ENCODE measurements at places on chromosomes 7 and 10.

GRCh38 chr7:20918156-20918555 lies 131.5 kb upstream of the SP8 start:
- DNase-seq, result no peak

GRCh38 chr7:134720091-134720935 lies 59.1 kb upstream of the CALD1 start:
- no peak for DNase-seq

- no peak for DNase-seq
Observed at GRCh38 chr10:96678725-96679124, 41.6 kb downstream of the PIK3AP1 start.

DNA sequence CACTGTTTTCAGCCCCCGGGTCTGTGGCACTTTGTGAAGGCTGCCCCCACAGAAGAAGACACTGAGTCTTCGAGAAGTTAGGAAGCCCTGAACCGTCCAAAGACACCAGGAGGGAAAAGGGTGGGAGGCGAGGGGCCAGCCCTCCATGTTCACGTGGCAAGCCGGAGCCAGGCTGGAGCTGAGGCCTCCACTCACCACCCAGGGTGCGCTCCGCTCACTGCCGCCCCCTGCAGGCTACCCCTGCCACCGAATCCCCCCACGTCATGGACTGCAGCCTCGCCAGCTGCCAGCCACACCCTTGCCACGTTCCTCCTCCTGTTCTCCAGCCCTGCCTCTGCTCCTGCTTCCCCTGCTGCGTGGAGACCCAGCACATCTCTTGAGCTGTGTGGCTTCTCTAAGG lies 59.0 kb upstream of the EN2 start:
- DNase-seq, result no peak

DNA sequence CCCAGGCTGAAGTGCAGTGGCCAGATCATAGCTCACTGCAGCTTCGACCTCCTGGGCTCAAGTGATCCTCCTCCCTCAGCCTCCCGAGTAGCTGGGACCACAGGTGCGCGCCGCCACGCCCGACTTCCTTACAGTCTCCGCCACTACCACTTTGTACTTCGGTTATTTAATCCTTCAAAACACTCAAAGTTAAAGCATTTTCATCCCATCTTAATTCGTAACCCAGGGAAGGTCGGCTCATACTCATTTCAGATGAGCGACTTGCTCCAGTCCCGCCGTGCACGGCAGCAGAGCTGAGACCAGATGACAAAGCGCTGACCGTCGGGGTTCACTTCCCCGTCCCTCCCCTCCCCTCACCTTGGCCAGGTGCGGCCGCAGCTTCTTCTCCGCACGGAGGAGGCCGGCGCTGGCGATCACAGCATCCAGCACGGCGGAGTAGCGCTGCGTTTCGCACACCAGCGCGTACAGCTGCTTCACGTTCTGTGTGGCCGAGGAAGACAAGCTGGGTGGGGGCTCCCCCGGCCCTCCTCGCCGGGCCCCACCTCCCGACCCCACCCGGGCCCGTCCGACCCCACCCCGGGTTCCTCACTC lies 457 bp downstream of the NSUN5 start:
- no peak for DNase-seq

DNA sequence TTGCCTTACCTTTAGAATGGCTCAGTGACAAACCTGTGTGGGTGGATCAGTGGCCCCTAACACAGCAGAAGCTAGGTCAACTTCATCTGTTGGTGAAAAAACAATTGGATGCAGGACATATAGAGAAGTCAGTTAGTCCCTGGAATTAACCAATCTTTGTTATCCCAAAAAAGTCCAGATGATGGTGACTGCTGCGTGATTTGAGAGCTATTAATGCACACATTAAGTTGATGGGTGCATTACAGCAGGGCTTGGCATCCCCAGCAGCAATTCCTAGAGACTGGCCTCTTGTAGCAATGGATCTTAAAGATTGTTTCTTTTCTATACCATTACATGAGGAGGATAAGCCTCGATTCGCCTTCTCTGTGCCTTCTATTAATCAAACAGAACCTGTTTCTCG lies 33.3 kb downstream of the OR13A1 start:
- no peak for DNase-seq

- no peak for DNase-seq
Observed at GRCh38 chr7:158791107-158791506, 38.2 kb downstream of the ESYT2 start.

DNA sequence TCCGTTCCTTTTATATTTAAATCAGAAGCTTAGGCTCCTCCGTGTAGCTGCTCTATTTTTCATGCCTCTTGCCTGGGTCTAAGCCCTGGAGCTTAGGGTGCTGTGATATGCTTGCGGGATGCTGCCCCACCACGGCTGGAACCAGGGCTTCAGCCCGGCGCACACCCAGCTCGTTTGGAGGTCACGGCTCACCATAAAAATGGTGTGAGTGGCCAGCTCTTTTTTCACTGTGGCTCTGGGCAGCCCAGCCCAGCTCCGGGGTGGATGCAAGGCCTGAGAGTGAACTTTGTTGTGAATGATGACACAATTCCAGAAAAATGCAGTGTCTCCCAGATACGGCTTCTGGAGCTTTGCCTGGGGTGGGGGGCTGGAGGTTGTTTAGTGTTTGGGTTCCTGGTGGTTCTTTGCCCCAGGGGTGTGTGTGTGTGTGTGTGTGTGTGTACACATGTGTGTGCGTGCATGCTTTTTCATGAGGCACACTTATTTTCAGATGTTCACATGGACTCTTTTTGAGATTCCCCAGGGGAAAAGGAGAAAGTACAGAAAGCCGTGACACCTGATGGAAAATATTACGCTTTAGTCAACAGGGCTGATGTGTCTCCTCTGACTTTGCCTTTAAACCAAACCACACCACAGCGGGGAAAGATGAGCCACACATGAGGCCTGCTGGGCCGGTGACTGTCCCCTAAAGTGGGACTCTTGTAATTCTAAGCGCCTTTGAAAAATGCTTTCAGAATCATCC lies 46.2 kb downstream of the GRK5 start:
- DNase-seq, result peak; percentile 30

DNA sequence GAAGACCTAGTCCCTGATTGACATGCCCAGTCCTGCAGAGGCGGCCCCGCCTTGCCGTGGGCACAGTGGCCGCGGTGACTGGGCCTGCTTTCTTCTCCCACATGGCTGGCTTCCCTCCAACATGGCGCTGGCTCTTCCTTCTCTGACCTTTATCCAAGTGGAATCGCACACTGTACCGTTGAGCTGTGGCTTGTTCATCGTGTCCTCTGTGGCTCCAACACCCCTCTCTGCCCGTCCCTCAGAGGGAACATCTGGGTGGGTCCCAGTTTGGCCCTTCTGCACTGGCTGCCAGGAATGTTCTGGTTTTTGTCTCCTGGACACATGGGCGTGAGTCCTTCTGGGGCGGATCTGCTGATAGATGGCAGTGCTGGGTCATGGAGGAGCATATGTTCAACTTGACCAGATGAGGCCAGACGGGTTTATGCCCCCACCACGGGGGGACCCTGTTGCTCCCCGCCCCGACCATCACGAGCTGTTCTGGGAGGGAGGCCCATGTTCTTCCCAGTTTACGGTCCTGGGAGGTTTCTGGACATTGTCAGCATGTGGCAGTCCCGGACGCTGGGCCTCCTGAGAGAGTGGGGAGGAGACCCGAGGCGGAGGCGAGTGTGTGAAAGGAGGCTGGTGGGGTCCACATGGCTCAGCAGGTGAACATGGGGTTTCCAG lies 63.5 kb downstream of the LHPP start:
- no peak for DNase-seq

DNA sequence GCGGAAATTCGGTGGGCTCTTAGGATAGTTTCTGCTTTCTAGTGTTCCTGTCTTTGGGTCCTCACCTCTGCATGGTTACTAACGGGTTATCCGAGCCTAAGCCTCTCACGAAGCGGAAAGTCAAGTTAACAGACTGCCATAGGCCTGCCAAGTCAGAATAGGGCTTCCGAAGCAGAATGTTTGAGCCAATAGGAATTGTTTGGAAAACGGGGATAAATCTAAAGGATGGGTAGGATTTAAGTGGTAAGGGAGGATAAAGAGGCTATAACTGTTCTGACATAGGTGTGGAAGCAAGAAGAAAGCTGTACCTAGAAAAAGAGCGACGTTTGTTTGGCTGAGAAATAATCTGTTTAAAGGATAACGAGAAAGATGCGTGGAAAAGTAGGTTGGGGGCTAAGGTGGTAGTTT lies 851 bp downstream of the TMEM254 start:
- DNase-seq, result no peak

GRCh38 chr7:142642316-142642715 lies 107.0 kb upstream of the PRSS1 start:
- no peak for DNase-seq

GRCh38 chr10:23686722-23687121 lies 247.8 kb downstream of the OTUD1 start:
- no peak for DNase-seq

DNA sequence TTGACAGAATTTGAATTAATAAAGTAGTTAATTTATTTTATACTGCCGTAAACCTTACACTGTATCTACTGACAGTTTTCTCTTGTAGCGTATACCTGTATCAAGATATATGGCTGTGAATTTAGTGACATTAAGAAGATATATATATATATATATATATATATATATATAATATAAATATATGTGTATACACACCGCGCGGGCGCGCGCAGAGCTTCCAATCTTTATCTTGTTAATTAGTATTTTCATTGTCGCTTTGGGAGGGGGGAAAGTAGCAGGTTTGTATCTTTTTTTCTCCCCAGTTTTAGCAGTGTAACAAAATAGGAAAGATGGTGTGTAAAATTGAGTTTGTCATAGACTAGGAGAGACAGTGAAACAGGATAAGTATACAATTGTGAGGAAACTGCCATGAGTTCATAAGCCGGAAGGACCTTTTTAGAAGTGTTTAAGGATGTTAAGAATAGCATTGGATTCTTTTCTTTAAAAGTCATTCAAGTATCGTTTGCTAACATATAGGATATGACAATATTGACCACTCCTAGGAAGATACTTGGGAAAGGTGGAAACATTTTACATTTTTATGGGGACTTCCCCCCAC lies 2.0 kb downstream of the PLEKHA1 start:
- no peak for DNase-seq

DNA sequence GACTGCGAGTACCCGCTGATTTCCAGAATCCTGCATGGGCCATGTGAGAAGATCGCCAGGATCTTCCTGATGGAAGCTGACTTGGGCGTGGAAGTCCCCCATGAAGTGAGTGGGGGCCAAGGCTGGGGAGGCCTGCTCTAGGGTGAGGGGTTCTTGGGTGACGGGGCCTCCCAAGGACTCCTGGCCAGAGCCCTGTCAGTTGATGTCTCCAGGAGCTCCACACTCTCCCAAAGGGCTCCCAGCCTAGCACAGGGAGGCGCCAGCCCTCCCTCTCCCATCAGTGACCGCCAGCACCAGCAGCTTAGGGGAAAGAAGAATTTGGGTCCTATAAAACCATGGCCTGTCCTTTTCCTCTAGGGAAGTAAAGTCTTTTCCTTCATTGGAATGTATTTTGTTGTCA lies 9.8 kb upstream of the ZNF22 start:
- no peak for DNase-seq

DNA sequence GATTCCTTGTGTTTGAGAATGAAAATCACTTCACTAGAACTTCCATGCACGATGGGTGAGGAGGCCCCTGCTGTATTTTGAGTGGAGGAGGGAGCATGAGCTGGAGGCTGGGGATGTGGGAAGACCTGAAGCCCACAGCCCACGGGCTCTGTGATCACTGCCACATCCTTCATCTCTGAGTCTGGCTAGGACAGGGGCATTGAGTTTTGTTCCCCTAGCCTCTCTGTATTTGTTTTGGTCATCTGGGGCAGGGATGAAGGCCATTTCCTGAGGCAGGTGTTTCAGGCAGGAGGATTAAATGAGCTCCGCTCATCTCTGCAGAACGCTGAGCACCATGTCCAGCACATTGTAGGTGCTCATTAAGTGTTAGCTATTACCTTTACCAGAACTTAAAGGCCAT lies 293.6 kb downstream of the GLRX3 start:
- no peak for DNase-seq

GRCh38 chr7:150990416-150991186 lies at the start of gene NOS3:
Gene NOS3 (plus strand): TSS chr7:150991017. CDS start chr7:150993804, 2,787 bp downstream.
- DNase-seq, result no peak

GRCh38 chr10:28285816-28286215 lies 17.0 kb downstream of the MPP7 start:
- no peak for DNase-seq

DNA sequence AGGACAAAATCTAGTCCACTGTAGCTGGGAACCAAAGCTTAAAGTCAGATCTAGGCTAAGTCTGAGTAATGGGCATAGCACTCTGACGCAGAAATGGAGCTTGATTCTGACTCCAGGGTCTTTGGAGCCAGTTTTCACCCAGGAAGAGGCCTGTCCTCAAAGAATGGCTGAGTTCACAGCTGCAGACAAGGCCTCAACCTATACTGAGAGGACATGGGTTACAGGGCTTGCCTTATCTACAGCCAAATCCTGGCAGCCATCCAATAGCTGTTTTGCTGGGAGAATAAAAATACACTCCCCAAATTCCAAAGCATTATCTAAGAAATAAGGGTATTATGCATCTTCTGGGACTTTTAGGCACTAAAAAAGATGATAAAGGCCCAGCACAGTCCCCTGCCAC lies 154.8 kb downstream of the RAPGEF5 start:
- no peak for DNase-seq

- no peak for DNase-seq
Observed at GRCh38 chr10:29617880-29618340, 16.9 kb downstream of the SVIL start.

GRCh38 chr10:71493741-71494140 lies 97.0 kb downstream of the CDH23 start:
- DNase-seq, result no peak

GRCh38 chr10:28087661-28088351 lies 88.9 kb upstream of the ODAD2 start:
- DNase-seq, result no peak

- no peak for DNase-seq
Observed at GRCh38 chr7:7567898-7568531, 1.3 kb downstream of the MIOS start.

DNA sequence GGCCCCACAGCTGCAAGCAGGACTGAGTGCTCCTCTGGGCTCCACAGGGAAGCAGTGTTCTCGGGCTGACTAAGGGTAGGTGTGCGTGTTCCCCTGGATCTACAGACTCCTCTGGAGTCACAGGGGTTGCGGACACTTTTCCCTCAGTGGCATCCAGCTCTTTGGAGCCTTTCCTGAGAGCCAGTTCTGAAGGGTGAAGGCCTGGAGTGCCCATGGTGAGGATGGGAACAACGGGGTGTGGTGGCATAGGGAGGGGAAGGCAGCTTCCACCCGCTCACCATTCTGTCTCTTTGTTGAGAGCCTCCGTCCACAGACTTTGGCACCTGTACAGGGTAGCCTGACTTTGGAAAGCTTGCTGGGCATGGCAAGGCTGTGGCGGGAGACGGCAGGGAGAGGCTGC lies 104.1 kb upstream of the PCBD1 start:
- DNase-seq, result no peak

GRCh38 chr7:151330661-151331060 lies 11.0 kb upstream of the NUB1 start:
- DNase-seq, result no peak

Measured in activated CD8-positive, alpha-beta memory T cell treated with anti-CD3 and anti-CD28 coated beads for 48 hours (primary cell).